Stimulated activated CD8-positive, alpha-beta memory T cell treated with anti-CD3 and anti-CD28 coated beads, Interleukin-4, amount 100 ng/mL, for 4 hours (primary cell): ENCODE measurements at places on chromosomes 2 and 18.
A peak's percentile ranks its signal among the peaks of the same experiment; 100 is the strongest.

DNA sequence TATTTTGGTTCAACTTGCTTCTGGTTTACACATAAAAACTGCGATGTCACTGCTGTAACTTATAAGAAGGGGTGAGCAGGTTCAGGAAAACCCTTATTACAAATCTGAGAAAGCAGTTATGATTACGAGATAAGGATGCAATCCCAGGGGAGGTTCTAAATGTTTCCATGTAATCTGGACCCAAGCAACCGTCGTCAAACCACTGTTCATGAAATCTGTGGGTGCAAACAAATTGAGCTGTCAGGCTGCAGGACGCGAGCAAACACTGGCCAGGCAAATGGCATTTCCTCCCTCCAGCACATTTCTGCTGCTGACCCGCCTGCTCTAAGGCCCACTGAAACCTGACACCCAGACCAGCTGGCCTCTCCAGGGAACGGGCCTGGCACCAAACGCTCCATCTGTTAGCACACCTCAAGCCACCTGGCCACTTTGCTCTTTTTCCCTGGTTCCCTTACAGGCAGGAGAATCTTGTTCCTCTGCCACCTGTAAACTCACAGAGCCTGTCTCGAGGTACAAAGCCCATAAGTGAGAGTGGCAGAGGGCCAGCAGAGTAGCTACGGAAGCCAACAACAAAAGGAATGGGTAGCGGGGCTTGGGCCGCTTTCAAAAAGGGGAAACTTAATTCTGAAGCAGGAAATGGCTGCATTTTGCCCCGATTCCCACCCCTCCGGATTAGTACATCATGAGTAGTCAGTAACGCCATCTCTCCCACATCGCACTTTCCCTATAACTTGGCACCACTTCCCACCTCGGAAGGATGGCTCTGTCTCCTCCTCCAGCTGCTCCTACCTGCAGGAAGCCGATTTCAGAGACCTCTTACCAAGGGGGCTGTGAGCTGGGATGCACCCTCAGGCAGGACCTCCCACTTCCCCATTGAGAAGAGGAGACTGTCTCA, 26.5 kb downstream of the CRACDL start:
- no peak for DNase-seq

DNA sequence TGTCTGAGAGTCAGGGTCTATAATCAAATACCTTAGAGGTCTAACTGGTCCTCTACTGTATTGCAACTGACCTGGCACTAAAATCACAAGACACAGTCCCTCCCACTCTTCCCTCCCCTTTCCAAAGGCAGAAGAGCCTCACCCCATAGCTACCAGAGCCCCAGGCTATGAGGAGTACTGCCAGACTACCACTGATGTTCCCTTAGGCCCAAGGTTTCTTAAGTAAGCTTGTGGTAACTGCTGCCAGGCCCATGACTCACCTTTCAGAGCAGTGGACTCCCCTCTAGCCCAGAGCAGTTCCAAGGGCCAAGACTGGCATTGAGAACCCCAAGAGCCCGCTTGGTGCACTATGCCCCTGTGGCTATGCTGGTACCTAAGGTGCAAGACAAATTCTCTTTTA, 1193.4 kb downstream of the DSC3 start:
- DNase-seq = no peak

DNA sequence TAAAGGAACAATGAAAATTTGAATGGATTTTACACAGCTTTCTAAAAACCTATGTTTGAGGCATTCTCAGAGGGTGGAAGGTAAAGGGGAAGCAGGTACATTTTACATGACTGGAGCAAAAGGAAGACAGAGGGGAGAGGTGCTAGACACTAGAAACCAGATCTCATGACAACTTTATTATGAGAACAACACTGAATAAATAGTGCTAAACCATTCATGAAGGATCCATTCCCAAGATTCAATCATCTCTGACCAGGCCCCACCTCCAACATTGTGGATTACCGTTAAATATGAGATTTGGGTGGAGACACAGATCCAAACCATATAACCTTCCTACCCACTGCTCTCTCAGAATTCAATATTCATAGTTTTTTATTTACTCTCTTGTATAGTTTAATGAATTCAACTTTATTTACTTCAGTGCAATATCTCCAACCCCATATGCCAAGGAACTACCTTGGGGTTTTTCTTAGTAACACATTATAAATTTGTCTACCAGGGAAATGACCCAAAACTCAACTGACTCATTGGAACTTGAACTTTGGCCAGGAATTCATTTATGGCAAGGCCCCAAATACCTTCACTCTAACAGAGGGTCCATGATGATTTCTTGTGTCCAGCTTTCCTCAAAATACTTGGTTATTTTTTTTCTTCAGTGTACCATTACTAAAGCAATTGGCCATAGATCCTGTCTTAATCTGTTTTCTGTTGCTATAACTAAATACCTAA, 317.8 kb downstream of the GULP1 start:
- DNase-seq = no peak

- no peak for DNase-seq
These were observed 50.5 kb downstream of the DYSF start for GRCh38 chr2:71503837-71504236.

DNA sequence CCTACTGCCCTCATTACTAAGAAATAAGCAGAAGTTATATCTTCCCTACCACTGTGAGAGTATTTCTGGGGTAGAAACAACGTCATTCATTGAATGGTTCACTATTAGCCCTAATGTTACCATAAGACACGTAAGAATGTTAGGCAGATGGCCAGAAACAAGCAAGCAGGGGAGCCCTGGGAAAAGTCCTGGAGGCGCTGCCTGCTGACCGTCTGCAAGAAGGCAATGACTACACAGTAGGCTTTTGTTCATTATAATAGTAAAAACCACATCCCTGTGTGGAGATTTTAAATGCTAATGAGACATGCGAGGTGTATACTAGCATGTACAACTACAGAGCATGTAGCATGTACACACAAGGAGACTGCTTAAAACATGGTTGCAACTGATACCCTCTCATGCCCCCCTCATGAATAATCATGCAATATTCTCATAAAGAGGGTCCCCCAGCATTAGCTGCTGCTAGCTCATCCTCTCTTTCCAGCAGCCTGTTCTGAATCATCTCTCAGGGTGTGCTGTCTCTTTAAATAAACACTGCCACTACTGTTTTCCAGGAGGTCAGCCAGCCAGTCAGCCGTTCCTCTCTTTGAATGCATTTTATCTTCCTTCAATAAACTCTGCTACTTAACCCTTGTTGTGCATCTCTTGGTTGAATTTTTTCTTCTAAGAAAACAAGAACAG, 23.6 kb downstream of the SUCLG1 start:
- DNase-seq = no peak

- no peak for DNase-seq
These were observed 16.4 kb downstream of the ALPK2 start for GRCh38 chr18:58612315-58613055.

DNA sequence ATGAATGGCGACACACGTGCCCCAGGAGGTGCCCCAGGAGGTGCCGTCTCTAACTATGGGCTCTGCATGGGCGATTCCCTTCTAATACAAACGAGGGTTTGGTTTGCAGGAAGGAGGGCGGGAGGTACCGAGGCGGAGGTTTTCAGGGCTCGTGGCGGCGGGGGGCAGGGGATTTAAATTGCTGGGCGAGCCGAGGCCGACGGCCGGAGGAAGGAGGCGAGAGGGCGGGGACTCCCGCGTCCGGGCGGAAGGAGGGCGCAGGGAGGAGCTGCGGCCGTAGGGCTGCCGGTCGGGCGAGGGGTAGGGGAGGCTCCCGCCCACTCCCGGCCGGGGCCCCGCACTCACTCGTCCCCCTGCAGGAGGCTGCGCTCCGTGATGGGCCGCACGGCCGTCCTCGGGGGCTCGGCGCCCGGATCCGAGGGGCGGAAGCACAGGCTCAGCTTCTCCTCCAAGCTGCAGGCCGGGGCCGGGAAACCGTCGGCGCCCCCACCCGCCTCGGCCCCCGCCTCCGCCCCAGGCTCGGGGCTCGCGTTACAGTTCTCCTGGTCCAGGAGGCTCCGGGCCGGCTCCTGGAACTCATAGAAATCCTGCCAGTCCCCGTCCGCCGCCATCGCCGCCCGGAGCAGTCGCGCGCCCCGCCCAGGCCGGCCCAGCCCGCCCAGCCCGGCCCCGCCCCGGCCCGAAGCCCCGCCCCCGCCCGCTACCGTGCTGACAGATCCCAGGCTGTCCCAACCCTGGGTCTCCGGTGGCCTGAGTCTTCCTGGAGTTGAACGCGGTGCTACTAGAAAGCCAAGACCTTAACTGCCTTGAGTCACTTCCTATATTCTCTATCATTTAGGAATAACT, at the start of gene FEZ2:
TSS of gene FEZ2 (minus strand) at position 637 of the 846 bp plus-strand sequence. CDS start at position 611, 26 bp downstream.
- DNase-seq = peak; percentile 29

GRCh38 chr2:171083451-171083850, 77.2 kb downstream of the TLK1 start:
- DNase-seq = no peak

- DNase-seq = no peak
These were observed 98.5 kb downstream of the ATAD2B start for GRCh38 chr2:23828256-23828980.

GRCh38 chr18:69128566-69128965, 272.1 kb upstream of the DOK6 start:
- no peak for DNase-seq

- DNase-seq = no peak
These were observed 7.6 kb downstream of the WDFY1 start for GRCh38 chr2:223937535-223937934.

DNA sequence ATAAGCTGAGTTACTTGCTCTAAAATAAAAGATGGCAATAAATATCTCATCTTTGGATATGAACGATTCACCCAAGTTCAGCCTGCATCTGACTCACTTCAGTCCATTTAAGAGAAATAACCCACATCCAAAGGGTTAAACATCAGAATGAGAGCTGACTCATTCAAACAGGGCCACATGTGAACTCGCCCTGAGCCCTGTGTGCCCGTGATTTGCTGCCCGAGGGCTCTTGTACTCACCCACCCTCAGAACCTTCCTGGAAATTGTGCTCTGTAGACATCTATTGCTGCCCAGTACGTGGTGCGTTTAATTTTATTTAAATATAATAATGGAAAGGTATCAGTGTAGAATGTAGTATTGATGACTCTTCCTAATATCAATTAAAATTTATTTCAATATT, 66.9 kb upstream of the RBM44 start:
- DNase-seq = no peak

- no peak for DNase-seq
These were observed 255.2 kb upstream of the NRP2 start for GRCh38 chr2:205427112-205427511.

GRCh38 chr2:230924470-230925341, at the start of gene GPR55:
Gene GPR55, minus strand, starts transcription at chr2:230925242. Its CDS starts 14,280 bp downstream, at chr2:230910962.
- DNase-seq = peak; percentile 45

DNA sequence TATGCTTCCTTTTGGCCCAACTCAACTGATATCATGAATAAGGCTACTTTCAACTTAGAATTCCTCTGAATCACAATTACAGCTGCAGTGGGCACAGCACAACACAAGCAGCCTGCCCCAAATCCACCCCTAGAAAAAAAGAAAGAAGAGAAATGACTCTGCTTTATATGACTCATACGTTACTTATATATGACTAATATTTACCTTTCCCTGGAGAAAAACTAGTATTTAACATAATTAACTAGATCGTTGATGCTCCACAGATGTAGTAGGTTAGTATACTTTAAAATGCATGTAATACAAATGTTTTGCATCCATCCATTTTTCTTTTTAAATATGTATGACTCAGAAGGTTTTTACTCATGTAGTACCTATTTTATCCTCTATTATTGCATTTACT, 133.3 kb upstream of the UNC80 start:
- DNase-seq = no peak

- no peak for DNase-seq
These were observed 88.9 kb upstream of the SERPINE2 start for GRCh38 chr2:224127871-224128501.

DNA sequence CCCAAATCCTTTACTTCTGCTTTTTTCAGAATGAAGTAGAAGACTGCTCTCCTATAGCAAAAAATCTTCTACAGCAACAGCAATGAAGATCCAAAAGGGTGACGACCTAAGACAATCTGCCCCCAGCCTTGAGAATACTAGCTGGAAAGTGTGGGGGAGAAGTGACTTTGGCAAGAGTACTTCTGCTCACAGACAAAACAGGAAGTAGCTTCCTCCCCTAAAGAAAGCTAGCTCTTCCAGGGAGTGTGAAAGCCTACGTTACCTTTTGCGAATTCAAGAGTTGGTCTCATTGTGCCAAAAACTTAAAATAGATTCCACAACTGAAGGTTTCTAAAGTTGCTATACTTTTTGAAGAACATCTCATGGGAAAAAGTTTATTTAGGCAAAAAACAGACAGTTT, 1069.2 kb upstream of the CHAC2 start:
- DNase-seq = no peak

GRCh38 chr2:172427990-172428831, 825 bp downstream of the ITGA6 start:
- DNase-seq = no peak

- no peak for DNase-seq
These were observed 1101.2 kb downstream of the TSN start for GRCh38 chr2:122856696-122857095.

GRCh38 chr2:220127311-220127710, 499.9 kb downstream of the SLC4A3 start:
- DNase-seq = no peak

GRCh38 chr18:61651145-61651879, 241.5 kb downstream of the RNF152 start:
- DNase-seq = no peak

- no peak for DNase-seq
These were observed 96.7 kb upstream of the COL5A2 start for GRCh38 chr2:189276277-189276676.

DNA sequence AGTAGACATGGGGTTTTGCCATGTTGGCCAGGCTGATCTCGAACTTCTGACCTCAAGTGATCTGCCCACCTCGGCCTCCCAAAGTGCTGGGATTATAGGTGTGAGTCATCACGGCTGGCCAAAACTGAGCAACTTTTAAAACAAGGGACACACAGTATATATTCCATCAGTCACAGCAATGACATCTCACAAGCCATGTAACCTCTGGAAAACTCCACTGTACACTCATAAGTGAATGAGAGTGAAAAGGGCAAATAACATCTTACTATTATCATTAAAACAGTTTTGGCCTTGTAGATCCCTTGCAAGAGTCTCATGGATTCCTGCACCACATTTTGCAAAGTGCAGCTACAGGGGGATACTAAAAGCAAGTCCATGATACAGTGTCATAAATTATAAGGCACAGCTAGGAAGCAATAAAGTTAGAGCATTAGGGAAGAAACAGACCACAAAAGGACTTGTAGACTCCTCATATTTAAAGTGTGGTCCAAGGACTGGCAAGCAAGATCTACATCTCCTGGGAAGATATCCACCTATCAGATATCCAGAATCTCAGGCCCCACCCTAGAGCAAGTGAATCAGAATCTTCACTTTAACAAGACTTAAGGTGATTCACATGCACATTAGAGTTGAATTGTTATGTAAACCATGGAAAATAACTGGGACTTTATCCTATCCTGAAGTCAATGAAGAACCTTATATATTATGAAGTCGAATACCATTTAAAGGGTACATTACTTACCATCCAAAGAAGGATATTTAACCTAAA, 5.7 kb downstream of the SMC6 start:
- no peak for DNase-seq

- no peak for DNase-seq
These were observed 73.7 kb upstream of the DNAJC10 start for GRCh38 chr2:182642328-182642727.

GRCh38 chr18:50797142-50797541, 22.7 kb downstream of the MRO start:
- no peak for DNase-seq
